Activated effector memory CD4-positive, alpha-beta T cell treated with Interleukin-2 at 50 U/mL for 16 hours (primary cell): ENCODE measurements at places on chromosomes 7 and 10.
A peak's percentile ranks its signal among the peaks of the same experiment; 100 is the strongest.

DNA sequence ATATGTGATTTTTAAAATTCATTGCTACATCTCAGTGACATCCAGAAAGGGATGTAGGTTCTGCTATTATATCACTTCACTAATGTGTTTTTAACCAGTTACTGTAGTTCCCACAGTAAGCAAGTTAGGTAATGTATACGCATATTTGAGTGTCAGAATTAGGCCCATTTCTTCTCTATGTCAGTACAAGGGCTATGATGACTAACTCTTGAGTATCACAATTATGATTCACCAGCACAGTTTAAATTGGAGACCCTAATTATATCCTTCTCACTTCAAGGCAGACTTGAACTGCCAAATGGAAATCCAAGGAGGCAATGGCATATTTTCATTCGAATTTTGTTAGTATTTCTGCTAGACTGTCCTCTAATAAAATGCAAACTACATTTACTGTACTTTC, 23.6 kb downstream of the BZW2 start:
- no peak for DNase-seq

GRCh38 chr7:152910545-152911225, 151.1 kb downstream of the ACTR3B start:
- no peak for DNase-seq

DNA sequence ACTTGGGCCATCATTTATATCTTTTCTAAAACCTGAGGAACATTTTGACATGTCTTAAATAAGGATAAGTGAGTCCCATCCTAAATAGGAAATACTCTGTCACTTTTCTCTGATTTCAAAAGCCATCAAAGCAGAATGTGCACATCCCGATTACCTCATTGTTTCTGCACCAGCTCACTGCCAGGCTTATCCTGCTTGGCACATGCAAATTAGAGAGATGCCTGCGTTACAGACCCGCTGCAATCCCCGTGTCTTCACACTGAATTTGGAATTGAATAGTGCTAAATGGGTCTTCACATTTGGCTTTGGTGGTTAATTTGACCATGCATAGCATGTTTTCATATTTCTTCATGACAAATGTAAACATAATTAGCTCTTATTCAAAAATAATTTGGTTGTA, 279.5 kb downstream of the WDR37 start:
- no peak for DNase-seq

DNA sequence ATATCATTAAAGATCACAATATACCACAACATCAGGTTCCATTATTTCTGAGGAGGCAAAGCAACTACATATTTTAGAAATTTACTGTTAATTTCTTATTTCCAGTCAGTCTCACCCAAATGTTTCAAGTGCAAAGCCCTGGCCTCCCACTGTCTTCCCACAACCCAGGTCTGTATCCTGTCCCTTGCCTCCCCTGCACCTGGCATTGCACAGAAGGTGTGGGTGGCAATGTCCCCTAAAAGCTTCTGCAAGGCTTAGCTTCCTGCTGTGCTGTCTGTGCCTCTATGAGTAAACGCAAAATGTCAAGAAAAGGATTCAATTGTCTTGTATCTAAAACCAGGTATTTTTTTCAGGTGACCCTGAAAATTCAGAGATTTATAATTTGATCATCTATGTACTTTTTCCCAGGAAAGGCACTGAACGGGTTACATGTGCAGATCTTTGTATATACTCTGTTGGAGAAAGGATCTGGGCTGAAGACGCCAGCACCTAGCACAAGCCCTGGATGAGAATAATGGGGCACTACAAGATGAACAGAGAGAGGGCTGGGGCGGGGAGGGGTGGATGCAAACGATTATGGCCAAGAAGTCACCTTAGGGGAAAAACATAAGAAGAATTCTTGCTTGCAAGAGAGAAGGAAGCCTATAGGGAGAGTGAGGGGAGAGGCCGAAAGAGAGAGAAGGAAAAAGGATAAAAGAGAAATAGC, 3.1 kb upstream of the ANTXRL start:
- no peak for DNase-seq

DNA sequence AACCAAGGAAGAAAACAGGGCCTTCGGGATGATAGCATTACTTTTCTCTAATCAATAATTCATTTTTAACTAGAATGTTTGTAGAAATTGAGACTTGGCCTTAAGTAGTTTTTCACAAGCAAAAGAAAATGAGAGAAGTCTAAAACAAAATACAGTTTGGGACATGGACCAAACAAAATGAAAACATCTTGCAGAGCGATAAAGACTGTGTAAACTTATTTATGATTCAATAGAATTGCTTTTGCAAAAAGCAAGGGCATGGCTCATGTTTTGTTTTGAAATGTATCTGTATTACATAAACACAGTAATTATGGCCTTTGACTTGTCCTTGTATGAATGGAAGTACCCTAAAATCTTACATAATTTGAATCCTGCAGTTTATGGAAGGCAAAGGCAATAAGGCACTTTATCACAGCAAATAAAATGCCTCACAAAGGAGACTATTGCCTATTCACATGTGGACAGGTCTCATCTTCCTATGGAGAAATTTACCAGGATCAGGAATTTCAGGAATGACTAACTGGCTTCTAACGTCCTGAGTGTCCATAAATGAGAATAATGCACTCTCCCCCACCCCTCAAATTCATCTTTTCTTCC, 295.2 kb downstream of the PTEN start:
- DNase-seq: no peak

GRCh38 chr7:68964060-68964459, 634.2 kb upstream of the AUTS2 start:
- DNase-seq: no peak

DNA sequence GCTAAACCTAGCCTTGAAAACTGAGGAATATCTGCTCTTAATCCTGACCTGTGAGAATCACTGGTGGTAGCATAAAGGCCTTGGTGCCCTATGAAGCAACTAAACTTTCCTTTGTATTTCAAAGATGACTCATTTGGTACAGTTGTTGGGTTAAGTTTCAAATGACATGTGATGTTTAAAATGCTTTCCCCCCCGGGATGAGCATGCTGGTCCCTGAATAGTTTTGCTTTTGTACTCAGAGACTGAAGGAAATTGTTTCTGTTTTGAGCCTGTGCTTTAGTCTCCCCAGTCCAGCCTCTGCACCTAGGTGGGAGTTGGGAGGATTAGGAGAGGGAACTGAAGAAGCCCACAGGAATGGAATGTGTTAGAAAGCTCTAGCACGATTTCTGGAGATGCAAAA, 258.9 kb upstream of the NPY start:
- DNase-seq: no peak

GRCh38 chr7:25846722-25847121, 305.3 kb upstream of the NFE2L3 start:
- DNase-seq: no peak

DNA sequence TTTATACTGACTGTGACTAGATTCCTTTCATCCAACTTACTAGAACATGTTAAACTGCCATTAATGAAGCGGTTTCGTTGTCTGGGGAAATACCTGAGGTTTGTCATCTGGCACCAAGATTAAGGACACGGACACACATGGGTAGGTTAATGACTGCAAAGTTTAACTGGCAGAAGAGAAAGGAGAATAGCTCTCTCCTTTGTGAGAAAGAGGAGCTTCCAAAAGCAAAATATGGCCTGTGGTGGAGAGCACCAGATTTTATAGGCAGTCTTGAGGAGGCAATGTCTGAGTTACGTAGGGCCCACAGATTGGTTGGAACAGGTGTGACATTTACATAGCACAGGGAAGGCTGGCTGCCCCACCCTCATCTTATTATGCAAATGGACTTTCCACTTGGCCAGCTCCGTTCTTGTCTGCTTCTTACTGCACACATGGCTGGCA, 1193.0 kb upstream of the CELF2 start:
- DNase-seq: no peak

GRCh38 chr10:131960631-131961046, 21.1 kb downstream of the BNIP3 start:
- no peak for DNase-seq

DNA sequence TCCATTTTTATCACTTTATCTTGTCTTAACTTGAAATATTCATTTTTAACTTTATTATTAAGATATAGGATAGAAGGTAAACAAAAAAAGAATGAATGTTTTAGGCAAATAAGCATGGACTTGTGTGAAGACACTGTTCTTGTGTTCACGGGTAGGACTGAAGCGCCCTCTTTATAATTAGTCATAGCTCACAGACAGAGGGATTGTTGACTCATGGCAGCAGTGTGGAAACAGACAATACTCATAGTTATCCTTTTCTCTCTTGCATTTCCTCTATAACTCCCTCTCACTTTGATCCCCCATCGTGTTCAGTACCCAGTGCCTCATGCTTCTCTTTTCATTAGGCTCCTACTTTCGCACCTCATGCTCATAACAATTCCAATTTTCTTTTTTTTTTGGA, 731.8 kb downstream of the PHTF2 start:
- DNase-seq: no peak

- no peak for DNase-seq
Observed at GRCh38 chr10:13219685-13220670, 14.2 kb downstream of the UCMA start.

DNA sequence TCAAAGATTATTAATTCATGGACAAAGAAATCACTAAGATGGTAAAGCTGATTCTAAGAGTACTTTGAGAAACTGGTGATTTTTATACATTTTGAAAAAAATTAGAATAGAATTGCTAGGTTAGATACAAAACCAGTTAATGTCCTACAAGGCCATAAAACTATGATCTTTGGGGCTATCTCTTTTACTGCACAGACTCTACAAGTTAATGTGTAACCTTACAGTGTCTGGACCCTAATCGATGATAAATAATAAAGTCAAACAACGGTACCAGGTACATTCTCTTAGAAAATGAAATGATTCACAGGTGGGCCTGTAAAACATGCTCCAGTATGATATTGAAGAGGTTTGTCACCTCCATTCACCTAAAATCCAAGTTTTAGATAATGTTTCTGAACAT, 199.8 kb upstream of the LYZL1 start:
- no peak for DNase-seq

DNA sequence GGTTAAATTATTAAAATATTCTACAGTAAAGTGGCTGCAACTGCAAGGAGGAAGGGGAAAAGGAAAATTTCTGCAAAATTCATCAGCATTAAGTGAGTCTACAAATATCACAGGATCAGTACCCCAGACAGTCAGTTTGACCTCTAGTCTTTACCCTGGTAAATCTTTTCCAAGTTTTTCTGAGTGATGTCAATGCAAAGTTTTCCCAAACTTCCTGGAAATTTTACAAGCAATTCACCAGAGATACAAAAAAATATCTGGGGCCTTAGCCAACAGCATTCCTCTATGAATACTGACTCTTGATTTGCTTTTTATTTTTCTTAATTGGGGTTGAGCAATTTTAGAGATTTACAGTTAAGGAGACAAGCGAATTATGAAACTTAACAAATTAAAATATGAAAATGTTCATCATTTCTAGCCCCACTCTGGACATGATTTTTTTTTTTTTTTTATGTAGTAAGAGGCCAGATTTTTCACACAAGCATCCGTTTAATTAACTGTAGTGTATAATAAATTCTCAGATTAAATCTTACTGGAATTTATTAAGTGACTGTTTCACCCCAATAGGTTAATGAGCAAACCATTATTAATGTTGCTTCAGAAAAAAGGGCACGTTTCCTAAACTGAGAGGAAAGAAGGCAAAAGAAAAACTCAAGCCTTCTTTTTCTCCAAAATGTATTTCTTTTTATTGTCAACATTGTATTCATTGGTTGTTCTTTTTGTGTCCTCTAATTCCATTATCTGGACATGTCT, 539.5 kb upstream of the FZD8 start:
- DNase-seq: no peak

GRCh38 chr7:151059367-151060112, at the start of gene SLC4A2:
TSS of gene SLC4A2 (plus strand) at chr7:151059589. CDS start at chr7:151061988, 2,399 bp downstream.
- DNase-seq: peak; percentile 65

DNA sequence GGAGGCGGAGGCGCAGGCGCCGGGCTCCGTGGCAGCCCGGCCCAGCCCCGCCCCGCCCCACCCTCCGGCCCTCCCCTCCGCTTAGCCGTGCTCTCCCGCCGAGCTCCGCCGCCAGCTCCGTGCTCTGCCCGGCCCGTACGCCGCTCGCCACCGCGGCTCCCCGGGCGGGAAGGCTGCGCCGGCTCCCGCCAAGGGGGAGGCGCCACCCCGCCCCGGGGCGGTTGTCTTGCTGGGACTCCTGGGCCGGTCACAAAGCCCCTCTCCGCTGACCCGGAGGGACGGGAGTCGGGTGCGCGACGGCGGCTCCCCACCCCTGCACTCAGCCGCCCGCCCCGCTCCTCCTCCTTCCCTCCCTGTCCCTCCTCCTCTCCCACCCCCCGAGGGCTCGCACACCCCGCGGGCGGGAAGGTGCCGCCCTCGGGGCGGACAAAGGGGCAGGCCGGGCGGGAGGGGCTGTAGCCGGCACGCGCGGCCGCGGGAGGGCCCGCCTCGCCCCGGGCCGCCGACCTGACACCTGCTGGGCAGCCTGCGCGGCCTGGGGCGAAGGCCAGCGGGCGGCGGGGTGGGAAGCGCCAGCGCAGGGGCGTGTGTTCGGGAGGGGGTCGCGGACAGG, 11.5 kb upstream of the SP8 start:
- no peak for DNase-seq
